Stimulated activated CD4-positive, alpha-beta T cell treated with anti-CD3 and anti-CD28 coated beads, TNF-alpha, amount 100 ng/mL, for 1 hour (primary cell): ENCODE measurements at places on chromosomes 2 and 18.

DNA sequence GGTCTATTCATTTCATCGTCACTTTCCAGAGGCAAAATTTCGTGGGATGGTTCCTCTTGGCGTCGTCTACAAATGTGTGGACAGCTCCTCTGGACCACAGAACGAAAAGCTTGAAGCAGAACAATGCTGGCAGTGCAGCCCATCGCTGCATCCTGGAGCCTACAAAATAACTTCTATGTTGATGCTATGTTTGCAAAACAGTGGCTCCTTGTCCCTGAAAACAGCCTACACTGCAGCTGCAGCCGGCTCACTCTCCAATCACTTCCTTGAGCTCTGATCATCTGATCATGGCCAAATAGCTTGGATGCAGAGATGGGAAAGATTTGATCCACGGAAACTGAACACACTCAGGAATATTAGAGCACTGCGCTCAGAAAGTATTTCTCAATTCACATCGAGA, 60.0 kb downstream of the DOCK10 start:
- no peak for DNase-seq

- peak; percentile 45 for DNase-seq
Measured at GRCh38 chr18:44838971-44839666, 158.4 kb downstream of the SETBP1 start.

- no peak for DNase-seq
Measured at GRCh38 chr2:122636097-122636496, 880.6 kb downstream of the TSN start.

DNA sequence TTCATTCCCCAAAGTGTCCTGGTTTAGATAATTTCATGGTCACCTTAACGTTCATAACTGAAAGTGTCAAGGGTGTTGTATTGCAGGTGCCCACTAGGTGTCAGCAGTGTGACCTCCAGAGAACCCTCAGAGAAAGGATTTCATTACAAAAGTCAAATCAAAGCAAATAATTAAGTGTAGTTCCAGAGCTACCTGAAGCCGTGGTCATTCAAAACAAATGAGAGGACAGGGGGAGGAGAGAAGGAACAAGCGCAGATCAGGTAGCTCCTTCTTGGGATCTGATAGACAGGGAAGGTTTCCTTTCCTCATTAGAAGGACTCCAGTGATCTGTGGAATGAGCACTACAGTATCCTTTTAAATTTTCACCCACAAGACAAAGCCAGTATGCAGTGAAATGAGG, at the start of gene SLC9A4:
SLC9A4 (plus strand) TSS at position 207 of the 400 bp plus-strand sequence. CDS start 534 bp downstream, outside the sequence.
- DNase-seq, result no peak
